MM.1S (cell line): ENCODE measurements at places on chromosomes 3 and 15.

- no peak for DNase-seq
Measured at GRCh38 chr15:48888191-48888590, 10.3 kb downstream of the EID1 start.

DNA sequence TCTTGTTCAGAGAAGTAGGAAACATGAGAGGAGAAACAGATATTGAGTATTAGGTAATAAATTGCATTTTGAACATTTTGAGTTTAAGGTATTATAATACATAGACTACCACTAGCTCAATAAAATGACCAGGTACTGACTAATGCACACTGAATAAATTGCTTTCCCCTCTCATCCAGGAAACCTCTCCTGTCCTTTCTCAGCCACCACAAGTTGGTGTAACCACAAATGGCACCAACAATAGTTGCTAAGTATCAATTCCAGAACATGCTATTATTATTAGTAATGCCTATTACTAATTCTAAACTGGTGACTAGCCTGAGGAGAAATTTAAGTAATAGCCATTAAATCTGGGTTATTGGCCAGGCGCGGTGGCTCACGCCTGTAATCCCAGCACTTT, 47.3 kb upstream of the XRN1 start:
- no peak for DNase-seq

DNA sequence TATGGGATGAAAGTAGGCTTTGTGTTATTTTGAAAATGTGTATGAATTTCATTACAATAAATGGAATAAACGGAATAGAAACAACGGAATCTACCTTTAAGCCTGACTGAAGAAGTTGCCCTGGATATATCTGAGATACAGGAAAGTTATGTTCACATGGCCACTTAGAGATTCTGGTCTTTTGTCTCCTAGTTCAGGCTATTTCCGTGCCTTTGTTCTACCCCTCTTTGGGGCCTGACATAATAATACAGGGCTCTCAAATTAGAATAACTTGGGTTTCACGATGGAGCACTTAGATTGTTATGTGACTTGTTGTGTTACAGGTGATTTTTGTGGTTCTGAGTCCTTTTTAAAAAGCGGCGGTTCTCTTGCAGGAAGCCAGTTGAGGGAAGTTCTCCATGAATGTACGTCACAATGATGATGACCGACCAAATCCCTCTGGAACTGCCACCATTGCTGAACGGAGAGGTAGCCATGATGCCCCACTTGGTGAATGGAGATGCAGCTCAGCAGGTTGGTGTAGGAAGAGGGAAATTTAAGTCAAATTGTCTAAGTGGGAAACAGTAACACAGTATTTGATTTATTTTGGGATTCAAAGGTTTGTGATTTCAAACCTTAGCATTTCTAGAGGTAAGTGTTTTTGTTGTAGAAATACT, 72.8 kb downstream of the FNDC3B start:
- DNase-seq: no peak

DNA sequence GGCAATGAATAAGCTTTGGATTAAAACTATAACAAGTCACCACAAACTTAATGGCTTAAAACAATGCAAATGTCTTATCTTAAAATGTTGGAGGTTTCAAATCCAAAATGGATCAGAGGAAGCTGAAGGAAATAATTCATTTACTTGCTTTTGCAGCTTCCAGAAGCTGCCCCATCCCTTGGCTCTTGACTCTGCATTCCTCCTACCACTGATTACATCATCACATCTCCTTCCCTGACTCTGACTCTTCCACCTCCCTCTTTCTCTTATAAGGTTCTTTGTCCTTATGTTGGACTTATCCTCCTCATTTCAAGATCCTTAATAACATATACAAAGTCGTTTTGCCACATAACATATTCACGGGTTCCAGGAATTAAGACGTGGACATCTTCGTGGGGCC, 982.8 kb upstream of the ROBO1 start:
- DNase-seq: no peak

GRCh38 chr3:137347132-137347531, 389.3 kb downstream of the IL20RB start:
- no peak for DNase-seq

DNA sequence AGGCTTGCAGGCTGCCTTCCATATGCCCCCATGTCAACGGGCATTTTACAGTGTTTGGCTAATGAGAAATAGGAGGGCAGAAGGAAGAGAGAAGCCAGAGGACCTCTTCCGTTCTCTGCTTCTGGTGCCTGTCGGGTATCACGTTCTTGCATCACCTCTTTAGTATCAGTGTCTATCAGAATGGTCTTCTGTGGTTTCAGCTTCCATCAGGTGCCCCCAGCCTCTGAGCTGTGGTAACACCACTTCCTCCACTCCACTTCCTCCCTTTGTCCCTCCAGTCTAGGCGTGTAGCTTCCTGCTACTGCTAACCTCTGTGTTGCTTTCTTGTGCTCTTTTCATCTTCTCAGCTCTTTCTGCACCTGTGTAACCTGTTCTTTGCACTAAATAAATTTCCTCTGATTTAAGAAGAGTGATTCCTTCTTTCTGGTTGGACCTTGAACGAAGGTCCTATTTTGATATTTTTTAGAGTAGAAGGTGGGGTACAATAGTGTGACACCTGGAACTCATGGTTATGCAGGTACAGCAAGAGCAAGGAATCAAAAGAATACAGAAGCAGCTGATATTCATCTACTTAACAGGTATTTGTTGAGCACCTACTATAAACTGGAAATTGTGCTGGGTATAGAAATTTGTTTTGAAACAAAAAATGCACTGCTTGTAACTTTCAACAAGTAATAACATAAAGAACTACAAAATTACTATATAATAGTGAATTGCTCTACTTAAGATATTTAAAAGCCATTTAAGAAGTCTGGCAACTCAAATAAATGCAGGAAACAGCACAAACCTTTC, 27.4 kb upstream of the FOXB1 start:
- DNase-seq: peak; percentile 94

GRCh38 chr3:113064183-113064582, 73.4 kb downstream of the GTPBP8 start:
- no peak for DNase-seq

DNA sequence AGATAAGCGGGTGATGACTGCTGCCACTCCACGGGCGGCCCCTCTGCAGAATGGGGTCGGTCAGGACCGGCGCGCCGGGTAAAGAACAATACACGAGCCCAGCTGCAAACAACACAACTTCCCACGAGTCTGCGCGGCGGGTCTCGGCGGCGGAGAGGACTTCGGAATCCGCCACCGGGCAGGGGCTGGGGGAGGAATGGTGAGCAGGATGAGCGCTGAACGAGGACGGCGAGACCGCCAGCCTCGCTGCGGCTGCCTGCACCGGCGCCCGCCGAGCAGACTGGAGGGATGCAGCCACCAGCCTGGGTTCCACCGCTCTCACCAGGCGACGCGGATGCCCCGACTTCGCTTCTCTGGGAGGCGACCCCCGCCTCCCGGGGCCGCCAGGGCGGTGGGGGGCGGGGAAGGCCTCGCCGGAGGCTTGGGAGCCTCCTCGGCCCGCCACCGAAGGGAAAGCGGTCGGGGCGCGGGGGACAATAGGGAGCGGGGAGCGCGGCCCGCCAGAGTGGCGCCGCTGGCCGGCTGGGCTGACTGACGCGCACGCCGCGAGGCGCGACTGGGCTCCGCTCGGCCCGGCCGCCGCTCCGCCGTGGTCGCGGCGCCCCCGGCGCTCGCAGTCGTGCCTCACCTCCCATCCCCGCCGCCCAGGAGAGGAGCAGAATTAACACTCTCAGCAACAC, 515 bp downstream of the ADAM10 start:
- DNase-seq: no peak

GRCh38 chr15:59304034-59304795, 68.5 kb downstream of the MYO1E start:
- DNase-seq: no peak

DNA sequence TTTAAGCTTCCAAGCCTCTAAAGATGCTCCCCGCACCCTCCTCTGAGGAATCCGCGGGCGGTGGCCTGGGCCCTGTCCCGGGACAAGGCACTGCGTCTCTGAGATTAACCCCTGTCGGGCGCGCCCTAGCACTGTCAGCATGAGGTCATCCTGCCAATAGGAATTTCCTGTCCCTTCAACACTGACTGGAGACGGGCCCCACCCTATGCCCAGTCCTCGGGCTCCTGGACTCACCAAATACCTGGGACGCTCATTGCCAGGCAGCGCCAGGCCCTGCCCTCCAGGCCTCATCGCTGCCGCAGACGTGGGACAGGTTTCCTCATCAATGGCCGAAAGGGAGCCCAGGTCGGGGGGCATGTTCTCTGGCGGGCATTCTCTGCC, 67.6 kb upstream of the SH3GL3 start:
- no peak for DNase-seq

- DNase-seq: no peak
Measured at GRCh38 chr3:58665405-58665804, 1.2 kb downstream of the FAM3D start.

DNA sequence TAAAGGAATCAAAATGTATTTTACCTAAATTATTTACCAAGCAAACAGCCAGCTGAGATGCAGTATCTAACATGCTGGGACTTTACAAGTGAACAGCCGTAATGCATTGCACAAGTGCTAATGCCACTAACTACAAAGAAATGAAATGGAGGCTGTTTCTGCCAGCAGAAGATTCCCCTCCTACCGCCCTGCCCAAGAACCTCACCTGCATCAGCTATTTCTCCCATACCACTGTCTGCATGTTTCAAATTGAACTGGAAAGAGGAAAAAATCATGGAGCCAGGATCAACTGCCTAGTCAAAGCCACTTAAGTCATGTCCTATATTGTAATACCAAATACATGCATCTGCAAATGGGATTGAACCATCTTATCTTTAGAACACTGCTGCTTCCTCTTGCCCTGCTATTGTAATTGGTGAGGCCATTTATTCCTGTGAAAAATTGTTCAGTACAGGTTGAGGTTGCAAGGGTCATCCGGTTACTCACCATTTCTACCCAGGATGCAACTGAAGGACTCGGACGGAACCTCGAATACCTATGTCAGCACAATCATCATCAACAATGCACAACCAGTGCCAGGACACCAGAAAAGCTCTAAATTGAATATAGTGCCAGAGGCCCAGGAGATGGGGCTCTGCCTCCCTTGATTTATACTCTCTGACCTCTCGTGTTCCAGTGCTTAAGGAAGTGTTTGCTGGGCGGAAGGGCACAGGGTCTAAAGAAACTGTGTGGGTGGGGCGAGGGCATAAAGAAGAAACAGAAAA, 27.5 kb downstream of the ANXA2 start:
- DNase-seq: no peak

GRCh38 chr3:105944276-105944675, 75.5 kb upstream of the CBLB start:
- no peak for DNase-seq

DNA sequence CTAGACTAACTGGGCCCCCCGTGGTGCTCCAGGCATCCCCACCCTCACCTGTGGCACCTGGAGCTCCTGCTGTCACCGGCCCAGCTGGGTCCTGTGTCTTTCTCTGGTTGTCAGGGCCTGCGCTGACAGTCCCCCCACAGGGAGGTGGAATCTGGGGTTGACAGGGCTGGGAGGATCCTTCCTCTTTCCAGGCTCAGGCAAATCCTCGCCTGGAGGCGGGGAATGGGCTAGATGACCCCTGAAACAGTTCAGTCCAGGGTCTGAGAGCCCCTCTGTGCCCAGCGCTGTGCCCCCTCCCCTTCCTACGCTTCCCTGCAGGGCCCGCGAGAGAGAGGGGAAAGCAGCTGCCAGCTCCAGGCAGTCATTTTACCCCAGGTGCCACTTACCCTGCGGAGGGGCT, 50.1 kb upstream of the MCF2L2 start:
- DNase-seq: no peak

GRCh38 chr3:24222165-24222805, 272.4 kb downstream of the THRB start:
- DNase-seq: no peak

- no peak for DNase-seq
Measured at GRCh38 chr15:89912674-89913396, at the start of gene ARPIN. Gene ARPIN (minus strand): TSS chr15:89912952. CDS start chr15:89912835, 117 bp downstream.

DNA sequence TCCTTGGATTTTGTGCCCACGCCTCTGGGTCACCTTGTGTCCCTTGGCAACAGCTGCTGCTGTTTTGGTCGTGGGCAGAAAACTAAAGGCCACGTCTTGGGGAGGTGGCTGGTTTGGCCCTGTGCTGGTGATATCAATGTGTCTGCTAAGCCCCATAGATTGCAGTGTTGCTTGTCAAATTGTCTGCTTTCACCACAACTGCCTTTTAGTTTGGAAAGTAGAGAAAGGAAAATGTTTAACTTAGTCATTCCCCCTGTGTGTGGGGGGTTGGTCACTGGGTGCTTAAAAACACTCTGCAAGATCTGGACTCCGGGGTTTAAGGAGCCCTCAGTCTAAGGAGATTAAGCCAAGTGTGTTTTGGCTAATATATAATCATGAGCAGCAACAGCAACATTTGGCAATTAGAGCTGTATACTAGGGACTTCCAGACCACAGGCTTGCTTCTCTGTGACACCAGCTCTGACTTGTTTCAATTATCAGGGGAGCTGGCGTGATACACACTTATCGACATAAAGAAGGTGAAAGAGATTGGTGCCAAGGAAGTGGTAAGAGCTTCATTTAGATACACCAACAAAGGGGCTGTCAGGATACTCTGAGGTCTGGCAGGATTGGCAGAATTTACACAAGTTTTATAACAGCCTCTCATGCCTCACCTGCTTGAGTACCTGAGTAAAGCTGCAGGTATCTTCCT, 3.5 kb downstream of the SMAD3 start:
- DNase-seq: no peak

- DNase-seq: no peak
Measured at GRCh38 chr3:100124201-100124761, 10.0 kb upstream of the FILIP1L start.

DNA sequence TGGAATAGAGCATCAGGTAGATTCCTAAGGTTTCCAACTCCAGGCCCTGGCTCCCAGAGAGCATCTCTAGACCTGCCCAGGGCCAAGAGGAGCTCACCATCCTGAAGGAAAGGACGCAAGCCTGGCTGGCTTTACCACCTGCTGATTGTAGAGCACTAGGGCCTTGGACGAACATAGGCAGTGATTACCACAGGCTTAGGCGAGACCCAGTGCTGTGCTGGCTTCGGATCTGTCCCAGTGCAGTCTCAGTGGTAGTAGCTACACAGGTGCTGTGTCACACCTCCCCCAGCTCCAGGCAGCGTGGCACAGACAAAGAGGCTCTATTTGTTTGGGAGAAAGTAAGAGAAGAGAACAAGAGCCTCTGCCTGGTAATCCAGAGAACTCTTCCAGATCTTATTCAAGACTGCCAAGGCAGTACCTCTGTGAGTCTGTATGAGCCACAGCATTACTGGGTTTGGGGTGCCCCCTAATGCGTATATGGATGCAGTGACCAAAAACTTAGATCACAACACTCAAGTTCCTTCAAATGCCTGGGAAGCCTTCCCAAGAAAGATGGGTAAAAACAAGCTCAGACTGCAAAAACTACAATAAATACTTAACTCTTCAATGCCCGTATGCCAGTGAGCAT, 25.4 kb downstream of the ISG20 start:
- DNase-seq: peak; percentile 21

- no peak for DNase-seq
Measured at GRCh38 chr3:130341388-130341787, 4.1 kb upstream of the COL6A5 start.

DNA sequence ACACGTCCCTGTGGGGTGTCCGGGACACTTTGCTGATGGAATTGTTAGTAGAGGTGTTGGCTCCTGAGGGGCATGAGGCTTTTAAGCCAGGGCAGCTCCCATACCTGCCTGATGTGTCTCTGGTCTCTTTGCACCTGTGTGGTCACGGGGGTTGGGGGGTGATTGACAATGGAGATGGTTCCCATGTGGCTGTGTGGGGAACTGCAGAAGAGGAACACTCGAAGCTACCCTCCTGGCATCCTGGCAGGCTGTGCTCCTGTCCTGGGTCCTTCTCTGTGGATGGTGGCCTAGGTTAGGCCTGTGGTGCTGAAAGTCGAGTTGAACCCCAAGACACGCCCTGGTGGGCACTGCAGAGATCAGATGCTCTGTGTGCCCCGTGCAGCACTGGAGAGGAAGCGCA, 73.4 kb downstream of the HMCES start:
- DNase-seq: no peak

GRCh38 chr3:184325715-184326369, 11.4 kb downstream of the EIF4G1 start:
- no peak for DNase-seq
